ENCODE measurements at places on chromosomes 3 and 15.
A peak's percentile ranks its signal among the peaks of the same experiment; 100 is the strongest.

DNA sequence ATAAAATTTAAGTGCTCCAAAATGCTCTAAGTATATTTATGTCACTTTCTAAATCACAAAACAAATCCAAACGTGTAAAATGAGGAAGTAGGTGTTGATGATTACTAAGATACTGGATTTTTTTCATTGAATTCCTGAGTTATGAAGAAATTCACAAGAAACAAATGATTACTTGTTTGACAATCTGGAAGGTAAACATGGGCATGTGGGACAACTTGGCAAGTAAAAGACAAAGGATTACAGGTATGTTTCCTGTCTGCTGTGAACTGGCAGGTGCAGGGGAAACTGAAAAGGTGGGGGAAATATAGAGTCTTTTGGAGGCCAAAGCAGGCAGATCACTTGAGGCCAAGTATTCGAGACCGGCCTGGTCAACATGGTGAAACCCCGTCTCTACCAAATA lies 252.7 kb upstream of the AZI2 start:
- DNase-seq, result no peak

DNA sequence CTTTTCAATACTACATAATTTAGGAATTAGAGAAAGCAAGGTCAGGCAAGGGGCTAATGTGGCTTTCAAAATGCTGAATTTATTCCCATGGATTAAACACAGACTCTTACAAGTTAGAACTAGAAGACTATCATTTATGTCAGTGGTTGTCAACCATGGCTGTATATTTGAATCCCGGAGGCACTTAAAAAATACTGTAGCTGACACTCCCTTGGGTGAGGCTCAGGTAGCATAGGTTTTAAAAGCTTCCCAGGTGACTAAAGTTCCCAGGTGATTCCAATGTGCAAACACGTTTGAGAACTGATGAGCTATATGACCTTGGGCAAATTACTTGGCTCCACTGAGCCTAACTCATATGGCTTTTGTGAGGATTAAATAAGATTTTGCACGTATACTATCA lies 29.6 kb downstream of the AAGAB start:
- DNase-seq, result no peak

DNA sequence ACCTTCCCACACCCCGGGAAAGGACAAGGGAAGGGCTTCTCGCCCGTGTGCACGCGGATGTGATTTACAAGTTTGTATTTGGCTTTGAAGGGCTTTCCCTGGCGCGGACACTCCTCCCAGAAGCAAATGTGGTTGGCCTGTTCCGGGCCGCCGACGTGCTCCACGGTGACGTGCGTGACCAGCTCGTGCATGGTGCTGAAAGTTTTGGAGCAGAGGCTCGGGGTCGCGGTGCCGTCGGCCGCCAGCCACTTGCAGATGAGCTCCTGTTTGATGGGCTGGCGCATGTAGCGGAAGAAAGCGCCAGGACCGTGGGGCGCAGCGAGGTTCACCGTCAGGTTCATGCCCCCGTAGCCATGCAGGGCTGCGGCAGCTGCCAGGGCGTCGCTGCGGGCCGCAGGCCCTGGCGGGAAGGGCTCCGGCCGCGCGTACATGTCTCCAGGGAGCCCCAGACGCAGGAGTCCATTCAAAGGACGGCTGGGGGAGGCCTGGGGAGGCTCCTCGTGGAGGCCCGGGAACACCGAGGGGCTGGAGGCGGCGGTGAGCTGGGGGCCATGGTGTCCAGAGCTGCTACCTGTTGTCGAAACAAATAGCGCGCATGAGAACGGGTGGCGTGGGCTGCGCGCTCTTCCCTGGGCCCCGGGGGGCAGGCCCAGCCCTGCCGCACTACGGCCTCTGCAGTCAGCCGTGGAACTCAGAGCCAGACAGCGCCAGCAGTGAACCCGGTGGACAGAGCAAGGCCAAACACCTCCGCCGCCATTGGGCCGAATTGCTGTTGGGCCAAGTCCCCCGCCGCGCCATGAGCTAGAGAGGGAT lies 10.2 kb downstream of the ZIC4 start:
- no peak for DNase-seq

DNA sequence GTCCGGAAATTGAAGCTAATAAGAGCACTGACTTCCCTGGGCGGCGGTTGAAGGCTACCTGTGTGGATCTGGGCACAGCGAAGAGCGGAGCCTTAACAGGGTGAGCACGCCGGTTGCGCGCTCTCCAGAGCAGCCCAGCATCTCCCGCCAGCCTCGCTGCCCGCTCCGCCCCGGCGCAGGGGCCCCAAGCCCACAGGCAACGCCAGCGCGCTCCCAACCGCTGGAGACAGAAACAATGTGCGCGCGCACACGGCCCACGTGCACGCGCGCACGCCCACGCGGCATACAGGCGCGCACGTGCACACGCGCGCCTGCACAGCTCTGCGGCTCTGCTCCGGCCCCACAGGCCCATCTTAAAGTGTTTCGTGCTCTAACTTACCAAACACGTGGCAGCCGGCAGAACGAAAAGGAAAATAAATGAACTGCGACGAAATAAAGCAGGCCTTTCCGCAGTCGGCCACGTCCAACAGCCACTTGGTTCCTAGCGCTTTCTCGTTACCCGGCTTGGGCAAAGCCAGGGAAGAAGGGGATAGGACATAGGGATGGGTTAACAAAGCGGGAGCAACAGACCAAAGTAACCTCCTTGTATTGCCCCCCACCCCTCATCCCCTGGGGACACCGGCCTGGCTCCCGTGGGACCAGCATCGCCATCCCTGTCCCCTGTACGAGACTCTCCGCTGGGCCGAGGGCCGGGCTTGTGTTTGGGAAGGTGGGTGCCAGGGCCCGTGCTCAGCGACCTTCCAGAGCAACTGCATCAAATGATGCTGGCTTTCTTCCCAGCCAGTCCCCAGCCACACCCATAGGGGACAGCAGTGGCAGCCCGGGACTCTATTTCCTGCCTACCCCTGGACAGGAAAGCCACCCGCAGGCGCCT lies 203.7 kb downstream of the ABHD5 start:
- peak; percentile 21 for DNase-seq

- DNase-seq, result no peak
Observed at GRCh38 chr3:41169023-41169422, 30.3 kb upstream of the CTNNB1 start.

GRCh38 chr3:139586420-139587017 lies 47.0 kb upstream of the RBP1 start:
- DNase-seq, result peak; percentile 22

DNA sequence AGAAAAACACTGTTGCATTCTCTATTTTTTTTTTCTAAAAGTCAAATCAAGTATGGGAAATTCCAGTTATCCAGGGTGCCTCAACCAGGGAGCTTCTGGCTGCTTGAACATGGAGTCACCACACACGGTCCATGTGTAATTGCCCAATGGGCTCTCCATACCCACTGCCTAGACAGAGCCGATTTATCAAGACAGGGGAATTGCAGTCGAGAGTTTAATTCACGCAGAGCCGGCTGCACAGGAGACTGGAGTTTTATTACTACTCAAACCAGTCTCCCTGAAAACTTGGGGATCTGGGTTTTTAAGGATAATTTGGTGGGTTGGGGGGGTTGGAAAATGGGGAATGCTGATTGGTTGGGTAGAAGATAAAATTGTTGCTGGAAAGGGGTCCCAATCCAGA lies 149.8 kb downstream of the TJP1 start:
- DNase-seq, result no peak

DNA sequence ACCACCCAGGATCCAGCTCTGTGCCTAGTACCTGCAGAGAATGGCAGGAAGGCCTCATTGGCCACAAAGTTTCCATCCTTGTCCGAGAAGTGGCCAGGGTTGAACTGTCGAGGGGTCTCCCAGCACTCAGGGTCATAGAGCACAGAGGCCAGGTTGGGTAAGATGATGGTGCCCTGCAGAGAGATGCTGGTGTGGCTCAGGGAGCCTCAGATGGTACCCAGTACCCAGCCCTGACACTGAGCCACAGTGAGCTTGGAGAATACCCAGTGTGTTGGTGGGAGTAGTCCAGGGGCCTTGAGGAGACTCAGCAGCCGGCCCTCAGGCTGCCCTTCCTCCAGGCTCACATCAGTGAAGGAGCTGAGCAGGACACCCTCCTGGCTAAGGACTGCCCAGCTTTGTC lies 11.5 kb upstream of the PARL start:
- no peak for DNase-seq

GRCh38 chr15:100891307-100892012 lies 11.8 kb downstream of the ALDH1A3 start:
- no peak for DNase-seq

DNA sequence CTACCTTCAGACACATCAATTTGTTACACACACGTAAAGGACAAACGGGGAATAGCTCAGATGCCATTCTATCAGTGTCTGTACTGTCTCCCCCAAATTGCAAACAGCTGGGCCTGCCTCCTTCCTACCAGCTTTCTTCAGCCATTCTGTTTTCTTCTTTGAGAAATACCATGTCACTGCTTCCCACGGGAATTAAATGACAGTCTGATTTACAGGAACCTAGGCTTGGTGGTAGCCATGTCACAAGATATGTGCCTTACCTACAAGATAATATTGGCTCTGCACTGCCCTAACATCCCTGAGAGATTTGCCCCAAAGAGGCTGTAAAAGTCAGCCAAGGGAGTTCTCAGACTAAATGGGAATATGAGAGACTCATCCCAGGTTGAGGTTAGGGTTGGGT lies 308.3 kb downstream of the LRTM1 start:
- DNase-seq, result no peak

DNA sequence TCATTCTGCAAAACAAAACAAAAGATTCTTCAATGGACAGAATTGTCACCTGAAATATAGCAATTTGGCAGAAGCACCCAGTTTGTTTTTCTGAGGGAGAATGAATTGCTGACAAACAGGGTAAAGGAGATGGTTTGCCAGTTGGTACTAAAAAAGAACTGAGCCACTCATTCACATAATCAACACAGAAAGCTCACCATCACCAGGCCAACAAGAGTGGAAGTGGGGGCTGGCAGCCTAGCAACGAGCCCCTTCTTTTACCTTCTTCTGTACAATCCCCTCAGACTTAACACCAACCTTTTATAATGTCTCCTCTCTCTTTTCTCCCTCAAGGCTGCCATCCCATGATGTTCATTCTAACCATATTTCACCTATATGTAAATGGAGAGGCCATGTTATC lies 5.9 kb downstream of the TOP2B start:
- DNase-seq, result no peak

- DNase-seq, result no peak
Observed at GRCh38 chr3:10371167-10371566, 50.3 kb upstream of the SEC13 start.

DNA sequence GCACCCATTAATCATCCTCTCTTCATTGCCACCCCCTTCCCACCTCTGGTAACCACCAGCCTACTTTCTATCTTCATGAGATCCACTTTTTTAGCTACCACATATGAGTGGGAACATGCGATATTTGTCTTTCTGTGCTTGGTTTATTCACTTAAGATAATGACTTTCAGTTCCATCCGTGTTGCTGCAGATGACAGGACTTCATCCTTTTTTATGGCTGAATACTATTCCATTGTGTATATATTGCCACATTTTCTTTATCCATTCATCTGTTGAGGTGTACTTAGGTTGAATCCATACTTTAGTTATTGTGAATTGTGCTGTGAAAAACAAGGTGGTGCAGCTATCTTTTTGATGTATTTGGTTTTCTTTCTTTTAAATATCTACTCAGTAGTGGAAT lies 53.3 kb upstream of the NR2C2 start:
- no peak for DNase-seq

DNA sequence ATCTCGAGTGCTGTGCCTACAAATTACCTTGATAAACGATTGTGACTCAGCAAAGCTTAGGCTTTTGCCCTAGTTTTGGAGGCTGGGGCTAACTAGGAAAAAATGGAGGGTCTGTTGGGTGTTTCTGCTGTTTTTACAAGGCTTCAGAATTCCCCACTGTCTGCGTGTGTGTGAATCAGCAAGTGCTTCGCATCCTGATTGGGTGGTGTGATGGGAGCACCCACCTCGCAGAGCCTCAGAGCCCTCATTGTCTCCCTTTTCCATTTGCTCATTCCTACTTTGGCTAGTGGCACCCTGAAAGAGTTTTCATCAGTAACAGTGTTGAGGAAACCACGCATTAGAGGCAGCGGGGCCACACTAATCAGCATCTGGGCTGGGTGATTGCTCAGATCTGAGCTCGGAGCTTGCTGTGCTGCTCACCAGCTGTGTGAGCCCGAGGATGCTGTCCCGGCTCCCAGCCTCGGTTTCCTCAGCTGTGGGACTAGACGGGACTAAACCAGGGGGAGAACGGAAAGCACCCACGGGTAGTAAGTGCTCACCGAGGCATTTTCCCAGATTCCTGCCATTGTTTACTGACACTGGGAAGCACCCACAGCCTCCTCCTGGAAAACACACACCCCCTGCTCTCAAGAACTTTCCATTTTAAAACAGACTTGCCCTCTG lies 40.6 kb downstream of the GOLGA8S start:
- no peak for DNase-seq

- DNase-seq, result no peak
Observed at GRCh38 chr15:57604507-57604906, 12.8 kb downstream of the MYZAP start.

DNA sequence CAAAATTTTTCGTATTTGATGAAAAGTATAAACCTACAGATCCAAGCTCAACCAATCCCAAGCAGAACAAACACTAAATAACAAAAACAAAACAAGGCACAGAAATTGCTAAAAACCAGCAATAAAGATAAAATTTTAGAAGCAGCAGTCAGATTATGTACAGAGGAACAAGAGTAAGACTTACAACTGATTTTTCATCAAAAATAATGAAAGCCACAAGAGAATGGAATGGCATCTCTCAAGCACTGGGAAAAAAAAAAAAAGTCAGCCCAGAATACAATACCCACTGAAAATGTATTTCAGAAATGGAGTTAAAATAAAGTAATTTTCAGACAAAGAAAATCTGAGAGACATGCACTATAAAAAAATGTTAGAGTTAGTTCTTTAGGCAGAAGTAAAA lies 27.0 kb downstream of the GPR156 start:
- no peak for DNase-seq

- DNase-seq, result no peak
Observed at GRCh38 chr15:68877626-68878025, 52.7 kb upstream of the SPESP1 start.

DNA sequence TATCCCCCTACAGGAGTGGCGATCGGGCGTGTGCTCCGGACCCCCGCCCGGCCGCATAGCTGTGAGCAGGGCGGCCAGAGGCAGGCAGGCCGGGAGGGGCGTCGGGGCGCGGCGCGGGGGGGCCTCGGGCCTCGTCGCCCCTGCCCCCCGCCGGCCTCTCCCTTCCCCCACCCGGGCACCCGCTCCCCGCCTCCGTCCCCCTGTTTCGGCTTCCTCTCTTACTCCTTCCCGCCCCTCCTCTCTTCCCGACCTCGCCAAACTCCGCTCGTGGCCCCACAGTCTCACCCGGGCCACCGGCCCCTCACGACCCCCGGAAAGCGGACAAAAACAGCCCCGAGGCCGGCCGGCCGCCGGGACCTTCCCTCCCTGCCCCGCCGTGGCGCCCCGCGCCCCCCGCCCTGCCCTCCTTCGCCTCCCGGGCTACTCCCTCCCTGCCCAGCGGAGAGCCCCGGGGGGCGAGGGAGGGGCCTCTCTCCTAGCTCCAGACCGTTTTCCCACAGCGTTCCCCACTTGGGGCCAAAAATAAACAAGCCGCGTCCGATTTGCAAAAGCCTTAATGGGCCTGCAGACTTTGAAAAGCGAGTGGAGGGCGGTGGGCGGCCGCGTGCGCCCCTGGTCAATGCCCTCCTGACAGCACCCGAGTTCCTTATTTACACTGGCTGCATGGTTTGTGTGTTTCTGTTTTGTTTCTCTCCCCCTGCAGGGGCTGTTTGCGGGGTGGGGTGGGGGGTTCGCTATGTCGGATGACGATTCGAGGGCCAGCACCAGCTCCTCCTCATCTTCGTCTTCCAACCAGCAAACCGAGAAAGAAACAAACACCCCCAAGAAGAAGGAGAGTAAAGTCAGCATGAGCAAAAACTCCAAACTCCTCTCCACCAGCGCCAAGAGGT lies 1.0 kb downstream of the UBE2E1 start:
- DNase-seq, result no peak
